ENCODE measurements at places on chromosomes 3 and 15.

GRCh38 chr3:196624907-196625306 is 14.6 kb upstream of the NRROS start:
- DNase-seq = no peak

DNA sequence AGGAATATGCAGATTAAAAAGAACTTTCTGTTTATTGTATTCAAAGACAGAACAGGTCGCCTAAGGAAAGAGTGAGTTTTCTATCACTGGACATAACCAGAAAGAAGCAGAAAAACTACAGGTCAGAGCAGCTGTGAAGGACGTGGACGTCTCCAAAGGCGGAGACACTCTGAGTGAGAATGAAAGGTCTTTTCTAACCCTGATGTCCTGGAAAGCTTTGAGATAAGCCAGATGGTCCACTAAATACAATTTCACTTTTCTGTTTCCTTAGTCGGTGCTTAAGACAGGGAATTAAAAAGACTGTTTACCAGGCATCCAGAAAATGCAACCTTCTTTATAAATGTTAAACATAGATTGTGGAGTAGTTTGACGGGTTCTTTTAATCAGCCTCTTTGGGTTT is 360.4 kb downstream of the FGF12 start:
- no peak for DNase-seq

- DNase-seq = no peak
These were observed 63.9 kb downstream of the OPA1 start for GRCh38 chr3:193656878-193657282.

GRCh38 chr15:95429345-95429744 is 901.2 kb upstream of the NR2F2 start:
- DNase-seq = no peak

DNA sequence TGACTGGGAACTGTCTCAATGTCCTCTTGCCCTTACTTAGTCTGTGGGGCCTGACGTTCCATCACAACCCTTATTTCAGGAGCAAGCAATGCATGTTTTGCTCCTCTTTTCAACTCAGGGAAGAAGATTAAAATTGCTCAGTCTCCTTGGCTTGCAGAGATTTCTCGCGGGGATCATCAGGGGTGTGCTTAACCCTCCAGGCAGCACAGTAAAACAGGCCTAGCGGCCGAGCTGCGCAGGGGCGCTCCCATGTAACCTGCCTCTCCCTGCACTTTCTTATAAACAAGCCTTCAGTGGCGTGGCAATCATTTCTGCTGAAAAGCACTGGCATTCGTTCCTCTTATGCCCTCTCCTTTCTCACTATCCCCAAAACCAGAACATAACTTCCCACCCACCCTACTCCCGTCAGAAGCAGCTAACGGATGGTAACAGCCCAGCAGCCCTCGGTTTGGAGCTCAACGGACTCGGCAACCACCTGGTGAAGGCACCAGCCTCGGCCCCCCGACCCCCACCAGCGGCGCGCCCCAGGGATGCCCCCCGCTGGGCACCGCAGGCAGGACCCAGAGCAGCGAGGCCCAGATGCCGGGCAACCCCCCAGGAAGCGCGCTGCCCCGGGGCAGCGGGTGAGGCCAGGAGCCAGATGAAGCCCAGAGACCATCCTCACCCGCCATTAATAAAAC is 1.1 kb downstream of the MCF2L2 start:
- DNase-seq = no peak

DNA sequence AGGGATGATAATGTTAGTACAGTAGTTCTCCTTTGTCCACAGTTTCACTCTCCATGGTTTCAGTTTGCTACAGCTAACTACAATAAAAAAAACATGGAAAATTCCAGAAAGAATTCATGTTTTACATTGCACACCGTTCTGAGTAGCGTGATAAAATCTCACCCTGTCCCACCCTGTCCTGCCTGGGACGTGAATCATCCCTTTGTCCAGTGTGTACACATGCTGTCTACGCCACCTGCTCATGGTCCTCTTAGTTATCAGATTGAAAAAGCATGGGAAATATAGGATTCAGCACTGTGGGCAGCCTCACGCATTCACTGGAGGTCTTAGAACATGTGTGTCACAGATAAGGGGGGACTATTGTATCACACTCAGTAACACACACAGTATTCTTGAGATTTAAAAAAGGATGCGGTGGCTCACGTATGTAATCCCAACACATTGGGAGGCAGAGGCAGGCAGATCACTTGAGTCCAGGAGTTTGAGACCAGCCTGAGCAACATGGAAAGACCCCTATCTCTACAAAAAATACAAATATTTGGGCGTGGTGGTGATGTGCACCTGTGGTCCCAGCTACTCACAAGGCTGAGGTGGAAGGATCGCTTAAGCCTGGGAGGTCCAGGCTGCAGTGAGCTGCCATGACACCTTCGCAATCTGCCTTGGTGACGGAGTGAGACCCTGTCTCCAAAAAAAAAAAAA is 8.7 kb upstream of the FLNB start:
- DNase-seq = no peak

DNA sequence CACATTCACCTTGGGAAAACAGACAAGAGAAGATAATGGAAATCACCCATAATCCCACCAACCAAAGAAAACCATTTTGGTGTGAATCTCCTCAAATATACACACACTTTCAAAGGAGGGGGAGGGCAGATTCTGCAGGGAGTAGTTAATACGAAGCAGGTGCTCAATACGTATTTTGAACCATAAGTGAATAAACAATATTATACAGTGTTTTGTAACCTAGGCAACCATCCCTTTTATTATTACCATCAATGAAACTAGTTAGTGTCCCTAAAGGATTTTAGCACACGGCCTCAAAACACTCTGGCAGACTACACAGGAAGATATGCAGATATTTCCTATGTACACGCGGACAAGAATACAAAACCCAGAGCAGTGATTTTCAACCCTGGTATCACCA is 6.1 kb downstream of the OSBPL10 start:
- no peak for DNase-seq

DNA sequence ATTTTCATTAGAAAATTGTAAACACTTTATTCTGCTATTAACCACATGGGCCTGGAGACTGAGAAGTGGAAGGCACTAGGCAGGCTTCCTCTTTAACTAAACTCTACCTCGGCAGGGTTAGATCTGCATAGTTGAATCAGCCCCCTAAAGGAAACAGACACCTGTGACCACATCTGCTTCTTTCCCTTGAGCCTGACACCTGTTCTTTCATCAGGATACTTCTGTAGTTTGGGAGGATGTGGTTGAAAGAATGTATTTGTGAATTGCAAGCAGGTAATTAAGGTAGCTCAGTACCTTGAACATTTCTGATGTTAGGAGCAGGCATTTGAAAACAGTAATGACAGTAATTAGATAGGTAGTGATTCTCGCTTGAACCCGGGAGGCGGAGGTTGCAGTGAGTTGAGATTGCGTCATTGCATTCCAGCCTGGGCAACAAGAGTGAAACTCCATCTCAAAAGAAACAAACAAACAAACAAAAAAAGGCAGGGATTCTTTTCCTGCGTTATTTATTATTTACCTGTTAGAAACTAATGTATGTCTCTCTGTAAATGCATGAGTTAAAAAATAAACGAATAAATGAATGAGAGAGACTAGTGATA is 468.5 kb downstream of the NLGN1 start:
- no peak for DNase-seq

GRCh38 chr3:170656284-170656683 is 70.4 kb upstream of the SLC7A14 start:
- DNase-seq = no peak

DNA sequence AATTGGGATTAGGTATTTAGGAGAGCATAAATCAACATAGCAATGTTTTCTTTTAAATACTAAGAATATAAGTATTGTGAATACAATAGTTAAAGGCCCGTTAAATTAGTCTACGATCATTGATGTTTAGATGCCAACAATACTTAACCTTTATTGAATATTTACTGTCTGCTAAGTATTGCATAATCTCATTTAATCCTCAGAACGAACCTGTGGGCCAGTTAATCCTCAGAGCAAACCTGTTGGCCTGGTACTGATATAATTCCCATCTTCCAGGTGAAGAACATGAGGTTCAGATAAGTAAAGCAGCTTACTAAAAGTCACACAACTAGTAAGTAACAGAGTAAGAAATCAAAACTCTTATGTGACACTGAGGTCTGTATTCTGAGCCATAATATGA is 57.4 kb upstream of the ACKR4 start:
- no peak for DNase-seq

DNA sequence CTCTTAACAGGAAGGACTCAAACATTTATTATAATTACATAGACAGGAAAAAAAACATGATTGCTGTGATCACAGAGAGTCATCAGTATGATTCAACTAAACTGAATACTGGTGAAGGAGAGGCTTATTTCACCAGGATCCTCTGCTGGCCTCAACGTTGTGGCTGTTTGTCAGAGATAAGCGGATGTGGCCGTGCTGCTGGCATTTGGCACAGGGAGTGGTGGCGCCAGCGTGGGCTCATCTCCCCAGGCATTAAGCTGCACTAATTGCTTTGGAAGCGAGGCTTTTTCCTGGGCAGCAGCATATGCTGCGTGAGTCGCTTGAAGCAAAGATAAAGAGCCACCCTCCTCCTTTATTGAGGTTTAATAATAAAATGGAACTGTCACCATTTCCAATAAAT is 306.7 kb downstream of the LRTM1 start:
- no peak for DNase-seq

DNA sequence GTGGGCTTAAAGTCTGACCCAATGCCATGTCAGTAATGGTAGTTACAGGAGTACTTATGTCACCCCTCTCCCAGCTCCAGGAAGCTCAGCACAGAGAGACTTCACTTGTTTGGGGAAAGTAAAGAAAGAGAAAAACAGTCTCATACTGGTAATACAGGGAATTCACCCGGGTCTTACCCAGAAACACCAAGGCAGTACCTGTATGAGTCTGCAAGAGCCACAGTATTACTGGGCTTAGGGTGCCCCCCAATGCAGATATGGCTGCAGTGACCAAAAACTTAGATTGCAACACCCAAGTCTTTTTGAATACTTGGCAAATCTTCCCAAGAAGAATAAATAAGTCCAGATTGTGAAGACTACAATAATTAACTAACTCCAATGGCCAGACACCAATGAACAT is 622.1 kb downstream of the IGSF11 start:
- no peak for DNase-seq

DNA sequence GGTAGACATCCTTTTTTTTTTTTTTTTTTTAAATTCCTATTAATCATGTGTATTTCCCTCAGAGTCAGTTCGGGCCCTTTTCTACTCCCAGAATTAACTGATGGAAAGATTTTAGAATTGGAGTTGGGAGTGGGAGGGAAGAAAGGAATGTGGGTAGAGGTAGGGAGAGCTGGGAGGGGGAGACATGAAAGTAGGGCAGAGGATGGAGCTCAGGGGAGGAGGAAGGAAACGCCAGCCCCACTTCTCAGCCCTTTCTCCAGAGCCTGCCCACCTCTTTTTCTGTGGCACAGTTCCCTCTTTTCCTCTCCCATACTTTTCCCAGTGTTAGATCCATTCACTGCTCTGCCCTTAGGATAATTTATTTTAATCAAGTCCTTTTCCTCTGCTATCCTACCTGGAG is 129.4 kb downstream of the VPS8 start:
- no peak for DNase-seq

GRCh38 chr3:196418601-196419000 is 13.6 kb downstream of the UBXN7 start:
- DNase-seq = no peak

DNA sequence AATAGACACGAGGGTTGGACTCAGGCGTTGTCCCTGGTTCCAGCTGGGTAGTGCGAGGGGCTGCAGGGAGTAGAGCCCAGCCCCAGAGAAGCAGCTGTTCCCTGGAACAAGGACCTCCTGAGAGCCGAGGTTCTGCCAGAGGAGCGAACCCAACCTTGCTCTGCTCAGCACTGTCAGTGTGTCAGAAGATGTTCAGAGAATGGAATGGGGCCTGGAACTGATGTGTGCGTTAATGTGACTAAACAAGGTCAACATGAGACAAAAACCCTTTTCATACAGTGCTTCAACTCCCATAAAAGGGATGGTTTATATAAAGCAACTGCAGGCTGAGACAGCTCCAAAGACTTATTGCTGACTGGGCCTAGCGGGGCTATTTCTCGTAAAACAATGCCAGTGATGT is 35.5 kb upstream of the HACD2 start:
- no peak for DNase-seq

GRCh38 chr15:65246026-65246714 is 34.9 kb upstream of the CILP start:
- DNase-seq = no peak

DNA sequence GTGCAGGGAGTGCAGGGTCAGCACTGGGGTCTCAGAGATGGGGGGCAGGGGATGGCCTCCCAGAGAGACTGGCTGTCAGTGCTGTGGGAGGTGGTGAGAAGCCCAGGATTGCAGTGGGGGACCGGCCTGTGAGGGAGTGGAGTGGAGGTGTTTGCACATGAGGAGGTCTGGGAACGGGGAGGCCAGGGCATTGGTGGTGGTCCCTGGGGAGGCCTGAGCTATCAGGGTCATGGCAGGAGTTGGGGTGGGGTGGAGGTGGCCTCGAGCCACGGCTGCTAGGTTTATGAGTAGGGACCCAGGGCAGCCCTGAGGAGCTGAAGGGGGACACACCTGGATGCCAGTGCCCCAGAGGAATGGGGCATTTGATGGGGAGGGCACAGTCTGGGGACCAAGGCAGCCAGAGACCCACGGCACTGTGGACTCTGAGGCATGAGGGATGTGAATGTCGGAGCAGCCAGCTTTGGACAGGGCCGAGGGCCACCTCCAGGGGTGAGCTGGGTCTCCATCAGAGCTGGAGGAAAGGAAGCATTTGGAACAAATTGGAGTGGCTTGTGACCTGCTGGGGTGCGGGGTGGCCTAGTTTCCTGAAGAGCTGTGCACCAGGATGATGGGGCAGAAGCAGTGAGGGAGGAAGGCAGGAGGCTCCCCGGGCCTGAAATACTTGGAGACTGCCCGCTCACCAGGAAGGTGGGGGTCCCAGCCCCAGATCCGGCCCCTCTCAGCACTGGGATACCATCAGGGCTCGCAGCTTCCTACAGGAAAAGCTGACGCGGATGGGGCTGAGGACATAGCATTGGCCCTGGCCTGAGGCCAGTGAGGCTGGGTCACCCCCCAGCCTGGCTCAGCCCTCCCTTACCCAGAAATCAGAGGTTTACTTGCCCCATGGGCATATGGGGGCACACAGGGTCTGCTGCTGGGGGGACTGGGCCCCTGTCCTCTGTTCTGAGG is 9.5 kb upstream of the CSPG4 start:
- no peak for DNase-seq

GRCh38 chr15:52246686-52247431 is 48.7 kb downstream of the MYO5C start:
- DNase-seq = no peak

DNA sequence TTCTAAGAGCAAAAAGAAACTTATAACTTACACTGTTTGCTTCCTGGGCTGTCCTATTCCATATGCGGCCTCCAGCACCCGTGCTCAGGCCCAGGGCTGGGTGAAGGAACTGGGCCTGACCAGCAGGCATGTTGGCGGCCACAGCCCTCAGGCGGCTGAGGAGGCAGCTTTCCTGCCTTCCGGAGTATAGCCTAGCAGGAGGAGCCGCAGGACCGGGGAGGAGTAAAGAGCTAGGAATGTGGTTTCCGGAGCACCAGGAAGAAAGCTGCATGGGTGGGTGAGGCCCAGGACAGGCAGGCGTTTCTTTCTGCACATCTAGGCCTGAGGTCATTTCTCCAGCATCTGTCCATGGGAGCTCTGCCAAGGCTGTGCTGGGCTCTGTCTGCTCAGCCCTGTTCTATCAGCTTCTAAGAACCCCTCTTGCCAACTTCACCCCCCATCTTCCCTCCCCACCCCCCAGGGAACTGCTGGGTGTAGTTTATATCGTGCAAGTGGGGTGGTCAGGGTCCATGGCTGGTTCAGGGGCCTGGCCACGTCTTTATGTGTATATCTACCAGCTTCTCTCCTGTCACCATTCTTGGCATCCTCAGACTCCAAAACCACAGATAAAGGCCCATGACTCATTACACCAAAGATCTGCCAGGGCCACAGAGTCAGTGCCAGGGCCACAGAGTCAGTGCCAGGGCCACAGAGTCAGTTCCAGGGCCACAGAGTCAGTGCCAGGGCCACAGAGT is 7.8 kb upstream of the KIF7 start:
- DNase-seq = no peak

Data from germinal center (tissue), 1 donor.